ENCODE measurements at places on chromosomes 11 and 22. TPM values are rescaled to one million over a fixed set of nuclear protein-coding genes. Genes with fewer than 3 reads are reported as not detected.

DNA sequence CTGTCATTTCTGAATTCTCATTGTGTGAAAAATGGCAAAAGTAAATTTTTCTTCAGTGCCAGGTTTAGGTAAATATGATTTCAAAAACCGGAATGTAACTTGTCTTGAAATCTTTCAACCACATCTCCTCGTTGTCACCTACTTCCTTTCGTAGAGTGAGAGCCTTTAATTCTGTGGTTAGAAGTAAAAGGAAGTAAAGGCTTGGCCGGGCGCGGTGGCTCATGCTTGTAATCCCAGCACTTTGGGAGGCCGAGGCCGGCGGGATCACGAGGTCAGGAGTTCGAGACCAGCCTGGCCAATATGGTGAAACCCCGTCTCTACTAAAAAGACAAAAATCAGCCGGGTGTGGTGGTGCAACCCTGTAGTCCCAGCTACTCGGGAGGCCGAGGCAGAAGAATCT lies 29.8 kb downstream of the SGSM3 start:
- peak; percentile 86 for DNase-seq

DNA sequence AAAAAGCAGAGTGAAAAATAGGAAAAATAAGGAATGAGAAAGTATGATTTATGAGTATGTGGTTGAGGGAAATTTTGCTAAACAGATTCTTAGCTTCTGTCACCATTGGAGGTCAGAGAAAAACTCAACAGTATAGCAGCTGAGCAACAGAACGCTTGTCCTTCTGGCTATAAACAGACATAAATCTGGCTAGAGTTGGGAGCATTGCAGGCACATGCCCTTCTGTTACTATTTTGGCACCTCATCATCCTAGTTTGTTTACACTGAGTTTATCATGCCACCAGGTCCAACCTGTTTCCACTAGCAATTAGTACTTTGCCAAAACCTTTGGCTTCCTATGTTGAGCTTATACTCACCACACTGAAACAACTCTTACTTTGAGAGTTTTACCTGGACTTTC lies 6.9 kb downstream of the UBE4A start:
- DNase-seq = no peak

GRCh38 chr11:84924154-84924692 lies 702.9 kb downstream of the DLG2 start:
- no peak for DNase-seq

- DNase-seq = peak; percentile 61
These were observed 44.4 kb downstream of the INSC start for GRCh38 chr11:15159085-15159484.

DNA sequence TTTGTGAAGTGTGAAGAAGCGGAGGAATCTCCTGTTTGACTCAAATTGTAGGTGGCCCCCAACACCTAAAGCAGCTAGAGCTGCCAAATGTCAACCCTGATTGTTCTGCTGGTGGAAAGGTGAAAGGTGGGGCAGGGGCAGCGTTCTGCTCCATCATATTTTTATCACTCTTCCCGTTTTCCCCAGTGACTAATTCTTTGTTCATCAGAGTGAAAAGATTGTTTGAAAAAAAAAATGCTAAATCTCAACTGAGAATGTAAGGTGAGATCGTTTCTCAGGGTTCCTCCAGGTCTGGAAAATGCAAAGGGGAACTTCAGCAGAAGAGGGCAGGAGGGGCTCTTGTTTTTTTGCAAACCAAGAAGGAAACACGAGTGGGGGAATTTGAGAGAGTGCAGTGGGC lies 137.7 kb downstream of the MN1 start:
- no peak for DNase-seq

GRCh38 chr11:103798446-103798845 lies 238.0 kb upstream of the DDI1 start:
- no peak for DNase-seq

DNA sequence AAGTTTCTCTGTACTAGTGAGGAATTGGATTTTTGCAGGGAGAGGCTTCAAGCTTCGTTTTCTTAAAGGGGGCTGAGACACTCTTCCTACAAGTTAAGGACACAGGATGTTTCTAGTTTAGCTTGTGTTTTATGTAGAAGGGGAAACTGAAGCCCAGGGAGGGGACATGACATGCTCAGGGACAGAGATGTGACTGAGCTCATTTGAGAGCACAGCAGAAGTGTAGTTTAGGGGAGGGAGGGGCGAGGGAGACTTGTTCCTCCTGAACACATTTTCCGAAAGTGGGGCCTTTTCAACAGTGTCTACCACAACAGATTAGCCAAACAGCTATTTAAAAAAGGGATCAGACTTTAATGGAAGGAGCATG lies 148.1 kb downstream of the FBXO7 start:
- DNase-seq = no peak

GRCh38 chr22:44718418-44718817 lies 16.4 kb downstream of the PRR5 start:
- no peak for DNase-seq

DNA sequence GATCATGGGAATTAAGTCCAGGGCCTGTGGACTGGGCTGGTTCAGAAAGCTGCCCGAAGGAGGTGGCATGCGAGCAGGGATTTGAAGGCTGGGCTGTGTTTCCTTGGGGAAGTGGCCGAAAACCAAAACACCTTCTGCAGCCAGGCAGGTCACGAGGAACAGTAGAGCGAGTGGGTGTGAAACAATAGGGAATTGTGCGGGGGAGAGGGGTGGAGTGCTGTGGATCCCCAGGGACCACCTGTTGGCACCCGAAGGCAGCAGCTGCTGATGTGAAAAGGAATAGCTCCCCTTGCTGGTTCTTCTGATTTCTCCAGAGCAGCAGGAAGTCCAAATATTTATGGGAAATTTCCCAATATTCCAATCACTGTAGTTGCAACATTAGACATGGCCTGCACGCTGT lies 24.6 kb downstream of the TP53I11 start:
- no peak for DNase-seq

GRCh38 chr11:104672897-104673296 lies 225.4 kb downstream of the CASP12 start:
- no peak for DNase-seq

GRCh38 chr11:118532852-118533768 lies 2.1 kb downstream of the TMEM25 start:
- no peak for DNase-seq

DNA sequence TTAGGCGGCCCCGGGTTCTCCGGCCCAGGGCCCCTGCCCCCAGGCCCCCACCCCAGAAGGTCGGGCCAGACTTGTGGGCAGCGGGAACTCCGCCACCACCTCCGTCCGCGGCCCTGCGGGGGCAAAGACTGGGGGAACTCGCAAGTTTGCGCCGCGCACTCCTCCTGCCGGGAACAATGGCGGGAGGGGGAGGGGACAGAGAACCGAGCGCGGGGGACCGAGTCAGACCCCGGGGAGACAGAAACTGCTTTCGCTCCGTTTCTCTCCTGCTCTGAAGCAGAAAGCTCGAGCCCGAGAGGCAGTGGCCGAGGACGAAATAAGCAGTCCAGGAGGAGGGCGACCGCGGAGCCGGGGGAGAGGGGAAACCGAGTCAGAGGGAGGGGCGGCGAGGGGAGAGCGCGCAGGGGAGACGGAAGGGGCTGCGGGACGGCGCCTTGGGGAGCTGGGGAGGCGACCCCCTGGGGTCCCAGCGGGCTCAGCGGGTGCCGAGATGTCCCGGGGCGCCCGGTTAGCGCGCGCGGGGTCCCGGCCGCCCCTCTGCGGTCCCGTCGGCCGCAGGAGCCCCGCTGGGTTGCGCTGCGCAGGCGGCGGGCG lies 555 bp downstream of the TP53I11 start:
- peak; percentile 67 for DNase-seq

DNA sequence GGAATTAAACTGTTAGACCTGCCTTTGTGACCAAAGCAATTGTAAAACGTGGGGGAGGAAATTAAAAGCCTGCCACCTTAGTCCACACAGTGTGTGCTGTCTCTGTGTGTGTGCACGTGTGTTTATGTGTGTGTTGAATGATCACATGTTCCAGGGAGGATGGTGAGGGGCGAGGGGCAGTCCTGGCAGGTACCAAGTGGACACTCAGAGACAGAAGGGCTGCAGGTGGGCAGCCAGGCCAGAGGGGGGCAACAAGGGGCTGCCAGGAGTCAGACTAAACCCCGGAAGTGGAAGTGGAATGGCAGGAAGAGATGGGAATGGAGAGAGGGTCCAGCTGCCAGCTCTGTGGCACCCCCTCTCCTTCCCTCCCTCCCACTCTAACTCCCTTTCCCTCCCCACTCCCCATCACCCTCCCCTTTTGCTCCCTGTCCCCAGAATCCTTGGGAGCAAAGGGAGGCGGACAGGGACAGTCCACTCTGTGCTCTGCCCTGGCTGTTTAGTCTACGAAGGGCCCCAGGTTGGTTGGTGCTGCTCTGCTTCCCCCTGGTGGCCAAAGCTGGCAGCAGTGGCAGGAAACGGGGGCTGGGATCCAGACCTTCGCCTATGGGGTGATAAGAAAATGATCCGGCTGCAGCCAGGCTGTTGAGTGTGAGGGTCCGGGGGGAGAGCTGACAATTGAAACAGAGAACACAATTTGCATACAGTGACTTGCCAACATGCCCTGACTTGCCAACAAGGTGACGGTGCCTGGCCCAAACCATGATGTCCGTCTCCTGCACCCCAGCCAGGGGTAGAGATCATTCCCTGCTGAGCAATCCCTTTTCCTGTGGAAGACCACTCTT lies 24.4 kb downstream of the P2RY2 start:
- DNase-seq = peak; percentile 92

- DNase-seq = no peak
These were observed 63.4 kb downstream of the CSNK2A3 start for GRCh38 chr11:11289669-11290068.

GRCh38 chr11:129295746-129296145 lies 79.9 kb upstream of the BARX2 start:
- no peak for DNase-seq

- peak; percentile 50 for DNase-seq
These were observed 2.0 kb upstream of the ZNF195 start for GRCh38 chr11:3380706-3381545.

DNA sequence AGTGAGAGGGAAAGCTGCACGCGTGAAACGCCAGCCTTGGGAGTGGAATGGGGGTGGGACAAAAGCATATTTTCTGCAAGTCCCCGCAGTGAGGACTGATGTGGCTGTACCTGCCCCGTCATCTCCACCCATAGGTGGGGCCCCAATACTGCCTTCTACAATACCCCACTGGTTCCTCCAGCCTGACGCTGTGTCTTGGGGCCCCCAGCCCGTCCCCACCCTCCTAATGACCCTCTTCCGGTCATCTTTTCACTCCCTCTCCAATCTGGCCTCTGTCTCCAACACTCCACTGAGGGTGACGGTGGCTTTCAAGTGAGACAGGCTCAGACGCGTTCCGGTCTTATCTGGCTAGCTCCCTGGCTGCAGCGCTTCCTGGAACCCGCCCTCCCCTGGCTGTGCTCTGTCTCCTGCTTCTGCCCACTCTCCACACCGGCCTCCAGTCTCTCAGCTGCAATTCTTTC lies 104.2 kb downstream of the MICAL3 start:
- no peak for DNase-seq

GRCh38 chr11:43810929-43811596 lies 69.6 kb upstream of the ALKBH3 start:
- no peak for DNase-seq

DNA sequence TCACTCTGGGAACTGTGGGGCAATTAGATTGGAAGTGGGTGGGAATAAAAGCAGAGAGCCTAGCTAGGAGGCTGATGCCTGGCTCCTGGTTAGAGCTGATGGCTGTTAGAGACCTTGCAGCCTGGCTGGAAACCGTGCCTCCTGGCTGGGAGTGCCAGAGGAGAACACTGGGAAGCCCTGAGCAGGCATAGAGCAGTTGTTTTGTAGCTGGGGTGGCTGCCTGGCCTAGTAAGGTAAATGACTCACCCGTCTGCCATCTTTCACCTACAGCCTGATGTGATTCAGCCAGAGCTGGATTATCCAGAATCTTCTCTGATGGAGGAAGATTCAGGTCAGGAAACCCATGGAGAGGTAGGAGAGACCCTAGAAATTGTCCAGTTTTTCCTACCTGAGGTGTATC lies 6.1 kb downstream of the UQCR10 start:
- DNase-seq = no peak

DNA sequence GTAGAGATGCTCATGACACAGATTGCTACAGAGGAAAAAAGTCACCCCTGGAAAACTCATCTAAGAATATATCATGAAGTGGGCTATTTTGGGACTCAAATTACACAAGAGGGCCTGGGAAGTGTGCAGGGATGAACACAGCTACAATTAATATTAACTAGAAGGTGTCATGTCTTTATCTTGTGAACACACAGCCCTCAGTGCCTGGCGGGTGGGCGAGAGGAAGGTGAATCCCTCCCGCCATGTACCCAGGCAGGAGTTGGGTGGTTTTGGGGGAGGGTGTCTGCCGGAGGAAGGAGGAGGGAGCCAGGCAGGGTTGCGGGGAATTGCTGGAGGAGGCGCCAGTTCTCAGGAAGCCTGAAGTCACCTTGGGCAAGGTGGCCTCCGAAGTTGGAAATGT lies 5.1 kb upstream of the FAM83F start:
- DNase-seq = no peak

DNA sequence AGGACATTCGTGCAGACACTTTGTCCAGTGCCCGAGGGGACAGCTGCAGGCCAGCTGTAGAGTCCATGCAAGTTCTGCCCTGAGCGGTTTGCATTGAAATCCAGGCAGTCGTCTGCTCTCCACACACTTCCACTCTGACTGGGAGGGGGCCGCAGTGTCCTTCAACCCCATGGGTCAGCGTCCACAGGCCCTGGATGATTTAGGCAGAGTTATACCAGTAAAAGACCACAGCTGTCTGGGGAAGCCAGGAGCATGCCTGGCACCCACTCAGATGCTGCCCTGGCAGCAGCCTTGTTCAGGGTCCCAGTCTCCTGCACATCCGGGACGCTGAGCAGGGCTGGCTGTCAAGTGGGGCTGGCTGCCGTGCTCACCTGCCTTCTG lies 26.5 kb downstream of the KRTAP5-5 start:
- DNase-seq = no peak

Gene BAIAP2L2
- total RNA-seq = 0.45 TPM

Gene TRIM49
- total RNA-seq = not detected

Gene TTLL12
- total RNA-seq = 118 TPM

Gene LMF2
- total RNA-seq = 78.4 TPM

Gene ZP1
- not detected for total RNA-seq

Gene OR56A1
- not detected for total RNA-seq

Gene TSKU
- total RNA-seq = 3.4 TPM

Gene SAA1
- total RNA-seq = not detected

Gene CCDC73
- not detected for total RNA-seq

Gene GLB1L3
- 17.0 TPM for total RNA-seq

Gene IL10RA
- total RNA-seq = 86.6 TPM

Gene SPI1
- not detected for total RNA-seq

Gene LMNTD2
- total RNA-seq = 0.47 TPM

Gene SYNGR1
- total RNA-seq = not detected

Gene KCNE3
- not detected for total RNA-seq

Gene TRIM22
- total RNA-seq = 107 TPM

Gene IRAG1
- not detected for total RNA-seq

Gene IGLL5
- total RNA-seq = not detected

Gene OR8G5
- not detected for total RNA-seq

Data from activated CD4-positive, alpha-beta T cell treated with anti-CD3 and anti-CD28 coated beads, Interleukin-2, amount 10 ng/mL, durations not matched to agents 24 days and 14 days (primary cell).